ENCODE measurements at places on chromosomes 11 and 22.

DNA sequence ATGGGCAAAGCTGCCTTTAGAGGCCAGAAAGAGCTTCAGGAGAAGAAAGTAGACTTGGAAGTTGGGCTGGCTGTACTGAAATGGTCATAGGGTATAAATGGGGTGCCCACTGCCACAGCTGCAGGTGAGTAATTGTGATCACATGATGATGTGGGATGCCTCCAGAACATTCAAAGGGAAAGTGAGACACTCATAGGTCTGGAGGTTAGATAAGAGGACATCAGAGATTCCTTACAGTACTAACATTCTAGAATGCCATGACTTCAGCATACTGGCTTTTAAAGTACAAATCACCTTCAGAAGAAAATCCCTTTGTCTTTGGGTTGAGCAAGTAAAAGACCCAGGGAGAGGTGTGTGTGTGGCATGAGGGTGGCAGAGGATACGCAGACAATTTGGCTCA is 419.2 kb downstream of the TENM4 start:
- DNase-seq, result no peak

DNA sequence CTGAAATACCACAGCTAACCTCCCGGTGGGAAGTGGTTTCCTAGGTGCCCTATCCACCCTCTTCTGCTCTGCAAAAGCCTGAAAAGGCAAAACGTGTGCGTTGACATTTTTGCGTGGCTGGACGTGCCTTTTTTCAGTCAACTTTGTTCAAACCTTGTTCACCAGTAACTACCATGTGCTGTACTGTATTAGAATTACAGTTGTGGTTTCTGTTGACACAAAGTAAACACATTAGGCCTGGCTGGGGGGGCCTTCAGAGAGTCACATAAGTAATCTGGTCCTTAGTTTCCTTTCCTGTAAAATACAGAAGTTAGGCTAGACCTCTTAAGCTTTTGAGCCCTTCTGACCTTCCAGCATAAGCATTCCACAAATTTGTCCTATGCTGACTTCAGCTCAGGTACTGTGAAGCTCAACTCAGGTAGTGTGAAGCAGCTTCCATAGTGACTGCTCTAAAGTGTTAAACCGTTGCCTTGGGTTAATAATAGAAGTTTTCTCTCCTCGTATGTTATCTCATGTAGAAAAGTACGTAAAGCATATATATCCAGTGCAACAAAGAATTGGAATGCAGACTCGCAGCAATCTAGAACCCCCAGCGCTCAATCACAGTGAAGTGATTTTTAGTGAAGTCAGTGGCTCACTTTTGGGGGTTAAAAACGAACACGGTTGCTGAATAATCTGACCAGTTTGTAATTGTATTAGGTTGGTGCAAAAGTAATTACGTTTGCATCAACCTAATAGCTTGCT is 1.8 kb downstream of the EWSR1 start:
- DNase-seq, result no peak

DNA sequence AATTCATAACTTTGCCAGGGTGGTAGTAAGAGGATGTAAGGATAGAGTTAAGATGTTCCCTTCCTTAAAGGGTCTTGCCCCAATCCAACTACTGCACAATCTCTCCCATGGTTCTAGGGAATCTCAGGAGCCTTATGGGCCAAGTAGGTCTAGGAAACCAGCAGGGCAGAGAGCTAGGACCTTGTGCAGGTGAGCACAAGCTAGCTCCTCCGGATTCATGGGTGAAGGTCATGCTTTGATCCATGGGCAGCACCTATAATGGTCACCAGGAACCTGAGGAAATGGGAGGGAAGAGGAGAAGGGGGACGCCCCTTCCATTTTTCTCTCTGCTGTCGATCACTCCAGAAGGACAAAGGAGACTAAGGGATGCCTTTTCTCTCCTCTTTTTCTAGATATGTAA is 16.8 kb downstream of the KCNJ11 start:
- no peak for DNase-seq

DNA sequence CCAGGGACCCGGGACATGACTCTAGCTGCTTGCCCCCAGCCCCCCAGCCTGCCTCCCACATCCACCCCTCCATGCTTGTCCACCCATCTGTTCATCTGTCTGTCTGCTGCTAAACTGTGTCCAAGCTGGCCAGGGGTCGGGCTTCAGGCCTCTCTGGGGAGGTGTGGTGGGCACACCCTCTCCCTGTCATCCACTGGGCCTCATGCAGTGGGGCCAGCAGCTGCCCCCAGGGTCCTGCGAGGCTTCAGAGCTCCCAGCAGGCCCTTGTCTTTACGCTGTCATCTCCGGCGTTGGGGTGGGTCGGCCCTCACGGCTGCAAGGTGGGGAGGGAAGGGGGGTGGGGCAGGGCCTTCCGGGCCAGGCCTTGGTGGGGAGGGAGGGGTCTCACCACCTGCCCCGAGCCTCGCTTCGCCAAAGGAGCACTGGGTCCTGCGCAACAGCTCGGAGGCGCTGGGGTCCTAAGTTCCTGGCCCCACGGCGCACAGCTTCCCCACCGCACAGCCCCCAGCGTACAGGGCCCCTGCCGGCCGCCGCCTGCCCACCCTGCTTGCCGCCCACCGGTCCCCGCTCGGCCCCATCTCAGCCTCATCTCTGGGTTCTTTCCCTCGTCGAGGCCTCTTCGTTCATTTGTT is 26.7 kb downstream of the MOB2 start:
- DNase-seq, result no peak

DNA sequence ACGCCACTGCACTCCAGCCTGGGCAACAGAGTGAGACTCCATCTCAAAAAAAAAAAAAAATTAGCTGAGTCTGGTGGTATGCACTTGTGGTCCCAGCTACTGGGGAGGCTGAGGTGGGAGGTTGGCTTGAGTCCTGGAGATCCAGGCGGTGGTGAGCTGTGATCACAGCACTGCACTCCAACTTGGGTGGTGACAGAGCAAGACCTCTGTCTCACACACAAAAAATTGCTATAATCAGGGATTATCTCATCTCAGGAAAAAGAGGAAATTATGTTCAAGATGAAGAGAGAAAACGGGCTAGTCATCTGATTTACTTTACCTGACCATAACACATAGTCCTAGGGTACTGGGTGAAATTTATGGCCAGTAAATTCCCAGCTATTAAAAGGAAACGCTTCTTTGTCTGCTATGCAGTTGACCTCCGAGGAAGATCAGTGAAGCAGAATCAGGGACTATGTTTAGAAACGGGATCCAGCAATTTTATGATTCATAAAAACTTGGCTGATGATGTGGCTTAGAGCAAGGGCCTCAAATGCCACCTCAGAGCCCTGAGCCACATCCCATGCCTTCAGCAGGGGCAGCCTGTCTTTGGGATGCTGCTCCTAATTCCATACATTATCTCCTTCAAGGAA is 386.2 kb downstream of the NTM start:
- DNase-seq, result no peak

- no peak for DNase-seq
These were observed 34.6 kb downstream of the CLDN25 start for GRCh38 chr11:113814181-113814580.

DNA sequence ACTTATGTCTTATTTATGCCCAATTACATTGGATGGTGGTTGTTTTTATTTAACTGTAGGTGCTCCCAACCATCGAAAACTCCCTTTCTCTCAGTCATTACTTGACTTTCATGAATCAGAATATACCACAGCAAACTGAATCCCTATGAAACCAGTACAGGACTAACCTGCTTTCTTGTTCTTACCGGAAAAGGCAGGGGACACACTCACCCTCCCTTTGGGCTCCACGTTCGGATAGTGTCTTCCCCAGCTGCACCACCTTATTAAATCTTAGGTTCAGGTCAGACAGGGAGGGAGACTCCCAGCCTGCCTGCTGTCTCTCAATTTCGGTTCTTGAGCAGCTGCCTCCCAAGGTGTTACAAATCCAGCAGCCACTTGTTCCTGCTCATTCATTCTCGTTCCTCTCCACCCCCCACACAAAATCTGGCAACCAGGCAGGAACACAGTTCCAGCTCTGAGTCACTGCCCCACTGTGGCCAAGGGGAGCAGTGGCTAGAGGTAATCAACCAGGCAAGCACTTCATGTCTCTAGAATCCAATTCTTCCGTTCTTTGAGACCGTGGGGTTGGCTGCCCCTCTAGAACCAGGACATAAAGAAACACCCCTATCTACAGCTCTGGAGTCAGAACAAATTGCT is 133.0 kb downstream of the PLEKHA7 start:
- no peak for DNase-seq

GRCh38 chr11:72930008-72930407 is 115.8 kb downstream of the ATG16L2 start:
- DNase-seq, result no peak

GRCh38 chr11:112785149-112785548 is 176.1 kb upstream of the NCAM1 start:
- no peak for DNase-seq

- DNase-seq, result no peak
These were observed 534.0 kb upstream of the B3GAT1 start for GRCh38 chr11:134945993-134946392.

GRCh38 chr11:30393012-30393411 is 70.1 kb downstream of the ARL14EP start:
- no peak for DNase-seq

GRCh38 chr11:113562576-113562975 is 87.4 kb upstream of the DRD2 start:
- no peak for DNase-seq

- no peak for DNase-seq
These were observed 54.2 kb upstream of the CLDN5 start for GRCh38 chr22:19578180-19579004.

DNA sequence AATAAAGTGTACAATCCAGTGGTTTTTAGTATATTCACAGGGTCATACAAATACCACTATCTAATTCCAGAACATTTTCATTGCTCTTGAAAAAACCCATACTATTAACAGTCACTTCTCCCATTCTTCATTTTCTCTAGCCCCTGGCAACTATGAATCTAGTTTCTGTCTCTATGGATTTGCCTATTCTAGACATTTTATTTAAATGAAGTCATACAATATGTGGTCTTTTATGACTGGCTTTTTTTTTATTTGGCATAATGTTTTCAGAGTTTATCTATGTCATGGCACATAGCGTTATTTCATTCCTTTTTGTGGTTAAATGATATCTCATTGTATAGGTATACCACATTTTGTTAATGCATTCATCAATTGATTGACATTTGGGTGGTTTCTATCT is 59.4 kb downstream of the KDM2A start:
- no peak for DNase-seq

Data from GM12892 (cell line).